ENCODE measurements at places on chromosomes 5 and 9.

- DNase-seq: no peak
Measured at GRCh38 chr5:178067755-178068154, 45.6 kb upstream of the N4BP3 start.

- DNase-seq: peak; percentile 60
Measured at GRCh38 chr9:137299203-137299565, 2.9 kb downstream of the NRARP start.

DNA sequence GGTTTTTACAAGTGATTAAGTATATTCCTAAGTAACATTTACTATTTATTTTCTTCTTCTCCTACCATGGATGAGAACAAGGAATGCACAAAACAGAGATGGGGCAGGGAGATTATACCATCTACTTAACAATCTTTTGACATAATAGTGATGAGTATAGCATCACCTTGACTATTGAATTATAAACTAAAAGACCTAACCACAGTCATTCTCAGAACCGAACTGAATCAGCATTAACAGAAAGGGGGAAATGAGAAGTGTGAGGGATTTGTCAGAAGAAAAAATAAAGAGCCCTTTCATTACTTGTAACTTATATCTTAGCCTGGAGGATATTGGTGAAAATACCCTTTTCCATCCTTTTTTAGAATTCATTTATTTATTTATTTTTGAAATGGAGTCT is 21.9 kb downstream of the OR2Y1 start:
- DNase-seq: no peak

DNA sequence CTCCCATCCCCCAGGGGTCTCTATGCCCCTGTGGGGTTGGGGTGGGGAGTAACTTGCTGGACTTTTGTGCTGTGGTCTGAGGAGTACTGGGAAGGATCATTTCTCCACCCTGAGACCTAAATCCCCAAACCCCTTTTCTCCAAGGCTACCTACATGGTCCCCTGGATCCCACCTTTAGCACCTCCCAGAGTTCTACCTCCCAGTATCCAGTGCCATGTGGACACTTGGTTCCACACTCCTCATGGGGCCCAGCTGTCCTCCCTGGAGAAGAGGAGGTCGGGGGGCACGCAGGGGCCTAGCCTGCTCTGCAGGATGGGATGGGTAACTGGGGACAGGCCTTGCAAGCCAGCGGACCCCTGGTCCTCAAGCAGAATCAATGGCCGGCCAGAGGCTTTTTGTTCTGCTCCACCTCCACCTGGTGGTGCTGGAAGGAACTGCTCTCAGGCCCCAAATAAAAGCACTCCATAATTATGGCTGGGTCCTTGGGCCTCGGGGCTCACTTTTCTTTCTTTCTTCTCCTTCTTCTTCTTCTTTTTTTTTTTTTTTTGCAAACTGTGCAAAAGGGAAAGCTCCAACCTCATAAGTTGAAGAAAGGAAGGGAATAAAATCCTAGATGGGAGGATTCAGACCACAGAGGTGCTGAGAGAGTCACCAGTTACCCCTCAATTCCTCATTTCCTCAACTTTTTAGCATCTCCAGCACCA is 68.4 kb downstream of the PSD2 start:
- peak; percentile 85 for DNase-seq

DNA sequence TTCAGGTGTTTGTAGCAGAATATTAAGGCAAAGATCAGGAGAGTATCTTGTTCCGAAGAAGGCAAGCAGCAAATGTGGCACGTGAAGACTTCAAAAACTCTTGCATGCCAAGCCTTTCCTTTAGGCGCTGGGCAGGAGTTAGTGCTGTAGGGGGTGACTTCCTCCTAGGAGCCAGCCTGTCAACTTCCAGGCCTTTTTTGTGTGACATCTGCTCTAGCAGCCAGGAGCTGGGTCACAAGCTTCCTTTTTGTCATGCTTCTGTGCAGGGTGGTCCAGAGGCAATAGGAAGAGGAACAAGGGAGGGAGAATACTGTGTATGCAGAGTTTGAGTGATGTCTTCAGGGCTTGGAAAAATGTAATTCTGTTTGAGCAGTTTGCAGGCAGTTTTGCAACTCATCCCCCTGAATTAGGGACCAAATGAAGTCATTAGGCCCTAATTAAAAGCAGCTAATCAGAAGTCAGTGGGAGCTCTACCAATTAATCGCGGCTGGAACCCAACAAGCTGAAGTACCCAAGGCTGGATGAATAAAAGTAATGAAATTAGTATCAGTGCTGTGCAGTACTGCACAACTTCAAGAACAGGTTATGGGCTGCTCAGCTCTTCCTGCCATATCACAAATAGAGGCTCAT is 53.5 kb downstream of the TLR4 start:
- no peak for DNase-seq

DNA sequence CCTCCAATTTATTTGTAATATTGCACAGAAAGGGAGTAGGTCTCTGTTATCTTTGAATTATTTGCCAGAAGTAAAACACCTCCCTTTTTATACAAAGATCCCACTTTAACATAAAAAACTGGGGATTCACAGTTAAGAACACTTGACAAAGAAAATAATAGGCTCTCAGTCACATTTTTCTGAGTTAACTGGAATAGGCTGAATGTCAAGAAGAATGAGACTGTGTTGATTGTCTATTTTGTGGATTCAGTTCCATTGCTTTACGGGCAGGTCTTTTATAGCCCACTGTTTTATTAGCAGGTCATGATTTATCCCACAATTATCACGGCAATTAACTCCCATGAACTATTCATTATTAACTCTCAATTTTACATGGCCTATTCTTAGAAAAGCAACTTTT is 427.4 kb downstream of the CTNND2 start:
- no peak for DNase-seq

- DNase-seq: no peak
Measured at GRCh38 chr5:93705896-93706295, 35.5 kb downstream of the POU5F2 start.

DNA sequence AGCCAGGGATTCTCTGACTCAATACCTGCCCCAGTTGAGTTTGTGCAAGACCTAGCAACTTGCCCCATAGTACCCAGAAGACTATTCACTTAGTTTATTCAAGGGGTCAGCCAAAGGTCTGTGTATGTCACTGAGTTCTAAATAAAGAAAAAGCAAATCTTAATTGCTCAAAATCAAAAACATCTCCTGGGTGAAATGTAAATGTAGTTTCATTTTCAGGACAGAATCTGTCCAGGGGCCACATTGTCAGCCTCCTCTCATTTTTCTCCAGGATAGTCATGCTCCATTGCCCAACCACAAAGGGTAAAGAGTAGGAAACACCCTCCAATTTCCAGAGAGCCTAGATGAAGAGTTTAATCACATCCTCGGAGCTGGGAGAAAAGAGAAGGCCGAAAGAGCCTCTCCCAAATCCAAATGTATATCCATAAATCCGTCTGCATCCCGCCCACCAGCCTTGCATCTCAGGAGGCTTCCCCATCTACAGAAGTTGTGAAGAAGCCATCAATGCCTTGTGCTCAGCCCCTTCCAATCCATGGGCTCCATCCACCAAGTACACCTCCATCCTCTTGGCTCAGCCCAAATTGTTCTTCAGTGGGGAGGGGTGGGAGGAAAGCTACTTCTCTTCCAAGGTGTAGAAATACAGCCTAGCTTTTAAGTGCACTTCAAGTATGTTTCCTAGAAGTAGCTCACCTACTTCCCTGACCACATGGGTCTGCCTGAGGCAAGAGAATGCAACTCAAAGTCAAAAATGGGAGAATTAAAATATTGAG is 26.9 kb downstream of the ADAM19 start:
- DNase-seq: no peak

DNA sequence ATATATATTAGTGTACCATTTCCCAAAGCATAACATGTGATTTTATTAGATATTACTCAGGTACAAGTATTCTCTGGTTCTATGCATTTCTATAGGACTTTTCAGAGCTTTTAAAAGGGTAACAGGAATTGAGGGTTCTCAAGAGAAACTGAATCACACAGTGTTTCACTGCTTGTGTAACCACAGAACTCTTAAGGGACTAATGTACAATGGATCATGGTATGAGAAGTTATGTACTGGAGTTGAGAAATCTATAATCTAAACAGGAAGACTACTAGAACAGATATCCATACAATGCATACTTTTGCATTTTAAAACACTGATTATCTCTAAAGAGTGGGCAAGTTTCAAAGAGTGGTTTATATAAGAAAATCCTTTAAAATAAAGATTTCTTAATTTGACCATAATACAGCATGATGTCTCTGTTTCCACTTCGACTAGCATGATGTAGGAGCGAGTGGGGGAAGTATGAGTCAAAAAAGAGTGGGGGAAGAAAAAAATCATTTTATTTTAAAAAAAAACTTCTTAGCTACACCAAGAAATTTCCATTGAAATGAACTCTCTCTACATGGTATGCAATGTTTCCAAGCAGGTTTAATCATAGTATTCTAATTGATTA is 183.5 kb downstream of the RFX3 start:
- DNase-seq: no peak

DNA sequence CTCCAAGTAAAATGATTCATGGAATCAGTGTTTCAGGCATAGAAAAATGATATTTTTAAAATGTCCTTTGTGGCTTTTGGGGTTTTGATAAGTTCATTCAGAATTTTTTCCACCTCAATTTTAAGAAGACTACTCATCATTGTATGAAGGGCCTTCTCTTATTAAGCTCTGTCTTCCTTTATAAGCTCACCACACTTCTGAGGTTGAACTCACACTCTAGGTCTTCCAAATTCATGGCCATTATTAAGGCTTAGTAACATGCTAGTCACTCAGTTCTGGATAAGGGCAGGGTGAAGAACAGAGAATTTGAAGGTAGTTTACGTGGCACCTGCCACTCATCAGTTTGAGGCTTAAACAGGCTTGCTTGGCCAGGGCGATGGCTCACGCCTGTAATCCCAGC is 4.2 kb downstream of the MELK start:
- DNase-seq: no peak

GRCh38 chr9:107907255-107907654 is 417.7 kb upstream of the KLF4 start:
- DNase-seq: no peak

GRCh38 chr9:109355564-109356297 is 34.9 kb upstream of the EPB41L4B start:
- no peak for DNase-seq

DNA sequence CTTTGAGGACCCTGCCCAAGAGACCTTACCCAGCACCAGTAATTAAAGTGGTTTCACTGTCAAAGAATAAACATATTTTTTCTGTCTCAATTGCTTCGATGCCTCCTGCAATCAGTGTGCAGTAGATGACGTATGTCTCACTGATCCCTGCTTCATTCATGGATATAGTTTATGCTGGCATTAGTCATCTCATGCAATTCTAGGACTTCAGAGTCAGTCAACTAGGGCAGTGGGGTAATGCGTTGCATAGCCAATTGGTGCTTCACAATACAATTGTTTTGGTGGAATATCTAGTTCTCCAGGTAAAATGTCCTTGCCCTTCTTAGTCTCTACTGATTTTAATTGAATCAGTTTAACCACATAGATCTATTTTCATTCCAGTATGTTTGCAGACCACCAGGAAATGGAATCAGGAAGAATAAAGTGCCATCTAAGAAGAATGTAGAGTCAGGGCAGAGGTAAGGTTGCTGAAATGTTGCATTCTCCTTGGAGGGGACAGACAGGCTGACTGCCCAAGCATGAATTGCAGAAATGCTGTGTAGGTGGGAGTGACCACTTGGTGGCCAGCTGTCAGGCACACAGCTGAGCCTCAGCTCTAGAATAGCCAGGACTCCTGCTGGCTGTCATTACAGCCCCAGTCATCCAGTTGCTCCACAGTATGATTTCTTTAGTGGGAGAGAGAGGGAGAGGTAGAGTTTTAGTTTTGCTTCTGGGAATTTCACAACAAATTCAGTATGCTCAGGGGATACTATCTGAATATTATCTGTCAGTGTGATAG is 73.5 kb upstream of the MEGF10 start:
- peak; percentile 21 for DNase-seq

- no peak for DNase-seq
Measured at GRCh38 chr5:18420711-18421110, 786.5 kb downstream of the TAF11L14 start.

DNA sequence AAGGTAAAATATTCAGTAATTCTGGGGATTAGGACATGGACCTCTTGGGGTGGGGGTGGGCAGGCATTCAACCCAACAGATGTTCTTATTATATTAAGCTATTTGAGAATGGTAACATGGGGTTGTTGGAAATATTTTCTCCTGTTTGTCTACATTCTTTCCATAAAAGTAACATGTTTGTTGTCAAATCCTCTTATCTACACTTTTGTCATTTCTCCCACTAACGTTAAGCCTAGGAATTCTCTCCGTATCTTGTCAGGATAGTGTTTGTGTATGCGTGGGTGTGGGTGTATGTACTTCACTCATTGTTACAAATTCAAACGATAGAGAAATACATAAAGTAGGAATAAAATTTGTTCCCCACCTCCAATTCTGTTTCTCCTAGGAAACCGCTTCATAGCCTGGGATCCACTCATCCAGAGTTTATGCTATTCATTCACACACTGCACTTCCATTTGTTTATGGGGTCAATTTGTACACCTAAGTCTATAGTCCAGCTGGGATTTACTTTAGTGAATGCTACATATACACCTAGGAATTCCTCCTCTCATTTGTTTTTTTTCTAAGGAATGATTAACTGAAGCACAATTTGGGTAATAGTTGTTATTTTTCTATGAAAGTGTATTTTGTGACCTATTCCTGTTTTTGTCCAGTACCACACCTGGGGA is 216.8 kb downstream of the DCP2 start:
- DNase-seq: no peak

DNA sequence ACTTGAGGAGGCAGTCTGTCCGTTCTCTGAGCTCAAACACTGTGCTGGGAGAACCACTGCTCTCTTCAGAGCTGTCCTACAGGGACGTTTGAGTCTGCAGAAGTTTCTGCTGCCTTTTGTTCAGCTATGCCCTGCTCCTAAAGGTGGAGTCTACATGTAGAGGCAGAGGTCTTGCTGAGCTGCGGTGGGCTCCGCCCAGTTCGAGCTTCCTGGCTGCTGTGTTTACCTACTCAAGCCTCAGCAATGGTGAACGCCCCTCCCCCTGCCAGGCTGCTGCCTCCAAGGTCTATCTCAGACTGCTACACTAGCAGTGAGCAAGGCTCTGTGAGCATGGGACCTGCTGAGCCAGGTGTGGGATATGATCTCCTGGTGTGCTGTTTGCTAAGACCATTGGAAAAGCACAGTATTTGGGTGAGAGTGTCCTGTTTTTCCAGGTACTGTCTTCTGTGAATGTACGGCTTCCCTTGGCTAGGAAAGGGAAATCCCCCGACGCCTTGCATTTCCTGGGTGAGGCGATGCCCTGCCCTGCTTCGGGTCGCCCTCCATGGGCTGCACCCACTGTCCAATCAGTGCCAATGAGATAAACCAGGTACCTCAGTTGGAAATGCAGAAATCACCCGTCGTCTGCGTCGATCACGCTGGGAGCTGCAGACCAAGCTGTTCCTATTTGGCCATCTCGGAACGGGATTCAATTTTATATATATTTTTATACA is 58.5 kb downstream of the CNTRL start:
- DNase-seq: peak; percentile 66

GRCh38 chr5:170496662-170497028 is 7.2 kb upstream of the KCNIP1 start:
- no peak for DNase-seq

GRCh38 chr9:9951556-9952160 is 661.1 kb downstream of the PTPRD start:
- no peak for DNase-seq

All from GM23338 (cell line).